T1000 (cell line): ENCODE measurements at places on chromosomes 2 and 18.

DNA sequence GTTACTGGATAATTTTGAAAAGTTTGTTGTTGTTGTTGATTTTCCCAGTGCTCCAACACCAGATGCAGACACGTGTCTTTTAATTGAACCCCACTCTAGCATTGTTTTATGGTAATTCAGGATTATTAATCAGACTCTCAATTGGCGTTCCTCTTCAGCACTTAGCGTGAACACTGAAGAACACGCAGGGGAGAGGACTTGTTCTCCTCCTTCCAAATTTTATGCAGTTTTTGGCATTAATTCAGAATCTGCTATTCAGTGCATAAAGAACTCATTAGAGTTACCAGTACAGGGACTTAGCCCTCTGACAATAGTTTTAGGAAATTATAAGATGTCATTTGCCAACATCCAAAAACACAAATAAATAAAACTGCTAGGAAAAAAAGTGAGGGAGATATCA lies 75.5 kb downstream of the SNTG2 start:
- no peak for DNase-seq

GRCh38 chr2:402206-402605 lies 114.3 kb upstream of the ALKAL2 start:
- no peak for DNase-seq

DNA sequence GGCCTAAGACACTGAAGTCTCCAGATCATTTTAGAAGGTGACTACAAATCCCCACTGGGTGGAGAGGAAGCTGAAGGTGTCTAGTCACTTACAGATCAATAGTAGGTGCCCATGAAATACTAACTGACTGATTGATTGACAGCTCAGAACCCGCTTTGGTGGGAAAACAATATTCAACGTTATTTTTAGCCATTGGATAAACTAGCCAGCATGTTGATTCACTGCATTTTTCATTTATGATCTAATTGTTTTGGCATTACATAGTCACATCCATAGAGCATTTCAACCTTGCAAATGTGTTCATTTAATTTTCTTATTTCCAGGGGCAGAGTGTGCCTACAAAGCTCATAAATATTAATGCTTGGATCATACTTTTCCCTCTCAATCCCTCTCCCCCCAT lies 162.3 kb downstream of the MREG start:
- no peak for DNase-seq

DNA sequence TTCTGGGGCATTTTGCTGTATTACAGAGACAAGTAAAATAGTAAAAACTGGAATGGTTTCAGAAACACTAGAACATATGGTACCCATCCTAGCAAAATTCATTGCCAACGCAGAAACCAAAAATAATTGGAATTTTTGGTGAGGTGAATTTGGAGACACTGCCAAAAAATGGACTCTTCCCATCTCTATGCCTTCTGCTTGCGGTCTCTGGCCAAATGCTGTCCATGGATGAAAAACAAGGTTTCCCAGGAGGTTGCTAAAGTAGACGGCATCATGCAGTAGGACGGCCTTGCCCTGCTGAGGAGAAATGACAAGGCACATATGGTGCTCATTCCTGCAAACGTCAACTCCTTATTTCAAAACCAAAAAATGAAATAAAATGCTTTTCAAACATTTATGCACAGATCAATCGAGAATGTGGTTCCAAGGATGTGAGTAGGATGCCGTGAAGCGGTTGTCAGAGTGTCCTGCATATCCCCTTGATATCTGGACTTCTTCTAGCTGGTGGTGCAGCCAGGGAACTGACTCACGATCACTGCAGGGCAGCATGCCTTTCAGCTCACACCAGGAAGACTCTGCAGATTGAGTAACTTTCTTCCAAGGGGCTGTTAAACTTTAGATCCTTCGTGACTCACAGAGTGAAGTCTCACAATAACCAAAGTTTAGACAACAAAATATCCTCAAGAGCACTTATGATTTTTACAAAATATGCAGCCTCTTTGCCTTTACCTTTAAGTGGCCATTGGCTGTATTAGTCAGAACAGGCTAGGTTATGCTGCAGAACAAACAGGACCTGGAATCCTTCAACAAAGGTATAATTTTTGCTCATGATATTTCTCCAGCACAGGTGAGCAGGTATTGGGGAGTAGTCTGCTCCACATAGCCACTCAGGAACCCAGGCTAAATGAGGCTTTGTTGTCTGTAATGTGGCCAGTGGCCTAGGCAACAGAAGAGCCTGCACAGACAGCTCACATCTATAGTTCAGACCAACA lies 149.4 kb upstream of the NDUFV2 start:
- no peak for DNase-seq

GRCh38 chr2:69771461-69771860 lies 29.5 kb downstream of the ANXA4 start:
- DNase-seq: no peak

- DNase-seq: no peak
These were observed 52.9 kb downstream of the TRIB2 start for GRCh38 chr2:12769492-12770105.

GRCh38 chr18:50143294-50143693 lies 51.7 kb downstream of the MYO5B start:
- no peak for DNase-seq

GRCh38 chr2:112834396-112835037 lies 2.1 kb downstream of the IL1B start:
- DNase-seq: no peak

DNA sequence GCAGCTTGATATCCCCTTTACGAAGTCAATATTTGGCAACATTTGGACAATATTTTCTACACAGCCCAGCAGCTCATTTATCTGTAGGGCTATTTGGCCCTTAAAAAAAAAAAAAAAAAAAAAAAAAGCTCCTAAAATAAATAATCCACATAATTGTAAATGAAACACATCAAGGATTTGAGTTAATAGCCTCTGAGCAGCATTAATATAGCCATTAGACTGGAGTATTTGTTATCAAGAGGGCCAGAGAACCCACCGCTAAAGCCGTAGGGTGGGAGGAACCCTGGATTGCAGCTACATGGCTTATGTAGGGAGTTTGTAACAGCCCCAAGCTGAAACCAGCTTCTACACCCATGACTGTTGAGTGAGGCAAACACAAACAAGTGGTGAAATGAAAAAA lies 84.5 kb downstream of the RNF152 start:
- no peak for DNase-seq

GRCh38 chr2:69111076-69111475 lies 98.1 kb downstream of the ANTXR1 start:
- DNase-seq: no peak

- DNase-seq: no peak
These were observed 31.4 kb upstream of the CHN1 start for GRCh38 chr2:175036582-175037018.

- DNase-seq: no peak
These were observed 148.1 kb upstream of the SIX3 start for GRCh38 chr2:44793322-44793870.

DNA sequence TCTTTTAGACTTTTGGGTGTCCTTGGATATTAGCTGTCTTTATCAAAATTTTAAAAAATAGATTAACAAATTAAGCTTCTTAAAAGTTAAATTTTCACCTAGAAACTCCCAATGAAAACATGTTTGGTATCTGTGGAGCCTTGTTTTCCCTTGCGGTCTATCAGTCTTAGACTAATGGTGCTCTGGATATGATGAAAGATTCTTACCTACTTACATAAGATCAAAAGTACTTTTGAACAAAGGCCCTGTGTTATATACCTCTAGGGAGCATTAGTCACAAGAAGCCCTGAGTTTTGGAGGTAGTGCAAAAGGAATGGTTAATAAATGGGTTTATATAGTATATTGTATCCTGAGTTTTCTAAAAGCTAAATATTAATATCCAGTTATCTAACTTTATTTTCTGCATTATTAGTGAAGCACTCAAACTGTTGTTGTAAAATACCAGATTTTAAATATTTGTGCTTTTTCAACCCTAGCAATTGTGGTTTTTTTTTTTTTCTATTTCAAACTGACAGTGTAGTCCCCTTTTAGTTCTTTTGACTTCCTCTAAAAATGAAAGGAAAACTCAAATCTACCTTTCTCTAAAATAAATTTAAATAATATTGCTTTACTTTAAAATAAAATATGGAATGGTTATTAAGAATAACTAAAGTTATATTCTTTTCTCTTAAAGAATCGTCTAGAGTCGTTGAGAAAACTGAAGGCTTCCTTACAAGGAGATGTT lies 18.1 kb downstream of the NDC80 start:
- DNase-seq: no peak

- no peak for DNase-seq
These were observed 10.3 kb downstream of the NCK2 start for GRCh38 chr2:105754994-105755393.

- no peak for DNase-seq
These were observed 24.3 kb upstream of the RESP18 start for GRCh38 chr2:219356834-219357233.

DNA sequence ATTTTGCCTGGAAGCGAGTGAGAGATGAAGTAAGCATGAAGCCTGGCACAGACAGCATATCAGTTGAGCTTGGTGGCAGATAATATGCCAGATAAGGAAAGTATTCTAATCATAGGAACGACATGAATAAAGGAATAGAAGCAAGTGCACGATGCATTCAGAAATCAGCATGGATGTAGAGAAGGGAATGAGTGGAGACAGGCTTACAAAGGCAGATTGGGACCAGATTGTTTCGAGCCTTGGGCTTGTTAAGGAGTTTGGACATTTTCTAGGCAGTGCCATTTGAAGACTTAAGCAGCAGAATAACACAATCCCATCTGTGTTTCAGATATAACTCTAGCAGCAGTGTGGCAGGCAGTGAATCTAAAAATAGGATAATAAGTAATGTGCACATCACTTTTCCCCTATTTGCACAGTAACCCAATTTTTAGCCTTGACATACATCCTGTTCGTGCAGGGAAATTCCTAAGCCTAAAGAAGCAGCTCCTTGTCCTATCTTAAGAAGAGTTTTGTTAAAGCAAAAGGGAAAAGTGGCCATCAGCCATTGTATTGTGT lies 450.2 kb downstream of the PLCL1 start:
- DNase-seq: no peak

GRCh38 chr18:3982541-3982940 lies 472.6 kb downstream of the DLGAP1 start:
- no peak for DNase-seq

DNA sequence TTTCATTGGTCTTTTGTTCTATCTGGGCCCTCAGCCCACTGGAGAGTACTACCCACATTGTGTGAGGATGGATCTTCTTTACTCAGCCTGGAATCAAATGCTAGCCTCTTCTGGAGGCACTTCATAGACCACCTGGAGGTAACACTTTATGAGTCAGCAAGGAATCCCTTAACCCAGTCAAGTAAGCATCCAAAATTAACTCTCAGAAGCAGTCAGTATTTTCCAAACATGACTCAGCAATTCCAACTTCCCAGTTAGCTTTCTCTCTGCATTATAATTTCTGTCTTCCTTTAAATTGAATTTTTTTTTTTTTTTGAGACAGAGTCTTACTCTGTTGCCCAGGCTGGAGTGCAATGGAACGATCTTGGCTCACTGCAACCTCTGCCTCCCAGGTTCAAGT lies 142.7 kb downstream of the ACKR3 start:
- DNase-seq: no peak

DNA sequence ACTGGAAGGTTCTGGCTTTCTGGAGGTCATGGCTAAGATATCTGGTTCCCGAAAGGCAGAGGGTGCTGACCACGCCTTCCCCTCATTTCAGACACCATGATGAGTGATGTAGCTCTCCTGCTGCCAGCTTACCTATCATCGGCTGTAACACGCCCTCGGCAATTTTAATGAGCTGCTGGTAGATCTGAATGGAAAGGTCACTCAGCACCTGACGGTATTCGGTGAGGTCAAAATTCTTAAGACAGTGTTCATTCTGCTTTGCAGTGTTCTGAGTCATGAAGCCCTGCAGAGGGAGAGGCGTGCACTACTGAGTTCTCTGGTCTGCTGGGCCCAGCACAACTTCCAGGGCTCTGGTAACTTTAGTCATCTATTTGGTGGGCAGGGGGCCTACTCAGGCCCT lies 25.7 kb upstream of the ACAA2 start:
- no peak for DNase-seq

- no peak for DNase-seq
These were observed 27.9 kb upstream of the GREB1 start for GRCh38 chr2:11505652-11506610.

GRCh38 chr2:45607701-45608100 lies 3.4 kb downstream of the SRBD1 start:
- DNase-seq: no peak

DNA sequence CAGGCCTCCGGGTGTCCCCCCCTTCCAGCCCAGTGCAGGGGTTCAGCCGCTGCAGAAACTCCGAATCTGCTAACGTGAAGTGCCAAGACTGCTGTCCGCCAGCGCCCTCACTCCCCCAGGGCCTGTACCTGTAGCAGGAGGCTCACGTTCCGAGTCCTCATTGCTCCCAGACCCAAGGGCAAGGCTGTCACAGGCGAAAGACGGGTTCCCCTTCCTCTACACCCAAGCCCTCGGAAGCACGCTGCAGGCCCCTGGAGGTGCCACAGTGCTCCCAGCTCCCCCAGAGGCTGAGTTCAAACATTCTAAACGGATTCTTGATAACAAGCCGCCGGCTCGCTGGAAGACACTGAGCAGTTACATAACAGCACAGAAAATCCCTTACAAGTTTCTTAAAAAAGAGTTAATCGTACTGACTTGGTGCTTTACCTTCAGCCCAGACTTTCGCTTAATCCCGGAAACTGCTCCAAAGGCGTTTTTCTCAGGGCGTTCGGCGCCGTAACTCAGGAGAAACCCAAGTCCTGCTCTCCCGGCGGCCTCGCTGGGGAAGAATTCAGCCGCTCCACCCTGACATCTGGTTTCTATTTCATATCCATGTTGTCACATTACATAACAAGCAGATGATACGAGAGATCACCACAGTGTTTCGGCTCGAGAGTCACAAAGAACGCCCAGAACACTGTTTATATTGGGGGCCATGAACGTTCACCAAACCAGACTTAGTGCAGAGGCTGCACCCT lies 92.0 kb downstream of the HDAC4 start:
- no peak for DNase-seq

DNA sequence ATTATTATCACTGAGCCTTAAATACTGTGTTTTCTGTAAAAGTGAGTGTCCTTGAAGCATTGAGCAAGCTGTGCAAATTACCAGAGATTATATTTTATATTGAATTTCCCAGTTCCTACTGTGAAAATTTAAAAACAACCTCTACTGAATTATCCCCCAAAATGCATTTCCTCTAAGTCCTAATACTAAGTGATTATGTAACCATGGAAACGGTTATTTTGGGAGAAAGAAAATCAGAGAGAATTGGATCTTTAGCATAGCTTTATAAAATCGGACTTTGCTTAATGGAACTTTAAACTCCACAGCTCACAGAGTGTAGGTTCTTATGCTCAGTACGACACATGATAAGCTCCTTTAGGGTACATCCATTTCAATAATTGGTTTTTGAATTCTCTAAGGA lies 19.3 kb upstream of the CHMP1B start:
- DNase-seq: no peak
